ENCODE measurements at places on chromosomes 7 and 10.

GRCh38 chr7:16891338-16891737 is 9.6 kb upstream of the AGR3 start:
- DNase-seq: peak; percentile 29

DNA sequence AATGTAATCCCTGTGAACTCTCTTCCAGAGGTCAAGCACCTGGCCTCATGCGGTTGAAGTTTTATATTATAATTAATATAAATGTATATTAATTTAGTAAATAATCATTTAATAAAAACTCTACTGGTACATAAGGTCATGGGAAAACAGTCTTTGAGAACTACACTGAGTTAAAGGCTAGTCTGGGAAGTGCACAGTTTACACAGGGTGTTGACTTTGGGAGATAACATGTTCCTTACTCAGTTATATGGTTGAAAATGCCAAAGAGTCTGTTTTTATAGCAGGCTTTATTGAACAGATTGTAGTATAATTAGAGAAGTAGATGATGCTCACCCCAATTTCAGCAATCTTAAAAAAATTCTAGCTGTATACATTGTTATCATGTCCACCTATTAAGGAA is 735.9 kb downstream of the GATA3 start:
- DNase-seq: no peak

DNA sequence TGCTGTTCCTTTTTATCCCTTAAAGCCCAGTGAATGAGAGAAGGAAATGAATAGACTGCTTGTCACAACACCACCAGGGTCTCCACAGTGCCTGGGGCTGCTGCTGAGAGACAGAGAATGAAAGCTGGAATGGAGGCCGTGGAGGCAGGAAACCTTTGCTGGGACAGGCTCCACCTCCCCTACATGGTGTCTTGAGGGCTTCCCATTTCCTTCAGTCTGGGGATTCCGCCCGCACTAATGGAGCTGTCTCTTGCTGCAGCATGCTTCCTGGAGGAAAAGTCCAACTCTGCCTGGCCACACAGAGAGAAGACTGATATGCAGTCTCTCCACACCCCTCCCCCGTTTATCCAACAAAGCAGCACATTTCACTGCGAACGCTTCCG is 54.5 kb downstream of the LRRC4 start:
- no peak for DNase-seq

DNA sequence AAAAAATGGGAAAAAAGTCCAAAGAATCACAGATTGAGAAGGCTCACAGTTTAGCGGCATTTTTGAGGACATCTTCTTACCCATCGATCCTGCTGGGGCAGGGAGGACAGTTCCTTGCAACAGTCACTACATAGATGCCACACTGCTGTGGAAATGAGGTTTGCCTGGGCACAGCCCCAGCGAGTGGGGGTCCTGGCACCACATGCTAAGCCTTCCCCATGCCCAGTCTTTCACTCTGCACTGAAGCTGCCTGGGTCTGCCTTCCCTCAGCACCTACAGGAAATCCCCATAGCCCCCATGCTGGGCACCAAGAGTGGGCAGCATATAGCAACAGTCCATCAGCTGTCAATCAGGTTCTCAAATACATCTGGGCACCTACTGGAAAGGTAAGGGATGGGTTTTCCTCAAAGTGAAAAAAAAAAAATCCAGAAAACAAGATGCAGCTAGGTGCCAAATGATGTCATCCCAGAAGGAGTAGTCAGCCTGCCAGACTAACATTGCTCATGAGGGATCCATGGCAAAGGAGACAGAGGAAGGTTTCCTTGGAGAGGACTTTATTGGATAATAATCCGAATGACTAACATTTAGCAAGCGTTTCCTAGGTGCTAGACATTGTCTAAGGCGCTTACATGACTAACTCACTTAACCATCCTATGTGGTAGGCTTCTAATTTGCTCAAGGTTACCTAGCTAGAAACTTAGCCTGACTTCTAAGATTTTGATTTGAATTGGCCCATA is 125.7 kb upstream of the CXCL12 start:
- no peak for DNase-seq

DNA sequence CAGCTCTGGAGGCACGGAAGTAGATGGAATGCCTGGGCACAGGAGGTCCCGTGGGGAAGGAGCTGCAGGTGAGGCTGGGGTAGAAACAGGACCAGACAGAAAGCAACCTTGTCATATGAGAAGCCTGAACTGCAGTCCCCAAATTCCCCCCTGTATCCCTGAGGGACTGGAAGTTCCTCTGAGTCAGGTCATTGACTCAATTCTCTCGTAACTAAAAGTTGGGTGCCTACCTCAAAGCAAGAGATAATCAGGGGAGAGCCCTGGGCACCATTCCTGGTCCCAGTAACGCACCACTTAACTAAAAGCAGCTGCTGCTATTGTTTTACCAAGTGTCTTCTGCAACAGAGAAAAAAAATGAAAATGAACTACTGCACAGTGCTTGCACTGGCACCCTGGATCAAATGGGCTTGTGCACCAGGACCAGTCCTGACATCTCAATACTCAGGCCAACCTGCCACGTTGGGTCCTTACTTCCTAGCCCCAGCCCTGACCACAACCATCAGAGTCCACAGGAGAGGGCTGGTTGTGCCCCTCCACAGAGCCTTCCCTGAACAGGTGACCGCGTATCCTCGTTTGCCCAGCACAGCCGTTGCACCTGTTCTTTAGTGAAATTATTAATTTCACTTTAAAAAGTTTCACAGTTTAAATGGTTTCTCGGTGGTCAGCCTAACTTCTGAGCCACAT is 79.3 kb downstream of the GRID1 start:
- DNase-seq: no peak

GRCh38 chr7:50450590-50451032 is 461 bp upstream of the FIGNL1 start:
- DNase-seq: no peak

DNA sequence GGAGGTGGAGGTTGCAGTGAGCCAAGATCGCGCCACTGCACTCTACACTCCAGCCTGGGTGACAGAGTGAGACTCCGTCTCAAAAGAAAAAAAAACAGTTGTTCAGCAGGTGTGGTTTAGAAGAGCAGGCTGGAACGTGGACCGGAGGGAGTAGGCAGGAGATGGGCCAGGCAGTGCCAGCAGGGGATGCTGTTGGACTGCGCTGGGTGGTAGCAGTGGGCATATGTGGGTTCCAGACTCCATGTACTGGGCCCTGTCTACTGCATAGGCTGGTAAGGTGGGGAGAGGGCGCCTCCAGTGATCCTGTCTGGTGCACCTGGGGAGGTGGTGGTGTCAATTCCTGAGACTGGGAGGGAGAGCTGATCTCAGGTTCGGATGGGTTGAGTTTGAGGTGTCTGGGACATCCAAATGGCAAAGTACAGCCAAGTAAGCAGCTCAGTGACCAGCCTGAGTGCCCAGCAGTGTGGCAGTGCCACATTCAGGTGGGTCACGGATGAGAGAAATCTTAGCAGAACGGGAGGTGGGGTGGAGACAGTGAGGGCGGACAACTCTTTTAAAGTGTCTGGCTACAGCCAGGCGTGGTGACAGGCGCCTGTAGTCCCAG is 25.9 kb downstream of the SFXN4 start:
- DNase-seq: peak; percentile 76

- DNase-seq: no peak
These were observed 124.4 kb upstream of the STK17A start for GRCh38 chr7:43458330-43459018.

DNA sequence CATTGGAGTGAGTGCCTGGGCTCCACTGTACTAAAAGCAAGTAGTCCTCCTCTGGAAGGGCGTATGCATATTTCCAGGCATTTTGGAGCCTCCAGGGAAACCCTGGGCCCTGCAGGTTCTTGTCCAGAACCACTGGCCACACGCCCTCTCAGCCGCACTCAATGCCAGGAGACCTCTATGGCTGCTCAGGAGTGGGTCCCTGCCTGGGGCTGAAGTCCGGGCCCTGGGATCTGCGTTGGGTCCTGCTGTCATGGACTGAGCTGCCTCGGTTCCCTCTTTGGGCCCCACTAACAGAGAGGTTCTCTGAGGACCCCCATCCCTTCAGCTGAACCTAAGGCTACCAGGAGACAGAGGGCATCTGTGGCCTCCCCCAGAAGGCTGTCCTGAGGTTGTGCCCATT is 58.3 kb downstream of the GRK5 start:
- no peak for DNase-seq

DNA sequence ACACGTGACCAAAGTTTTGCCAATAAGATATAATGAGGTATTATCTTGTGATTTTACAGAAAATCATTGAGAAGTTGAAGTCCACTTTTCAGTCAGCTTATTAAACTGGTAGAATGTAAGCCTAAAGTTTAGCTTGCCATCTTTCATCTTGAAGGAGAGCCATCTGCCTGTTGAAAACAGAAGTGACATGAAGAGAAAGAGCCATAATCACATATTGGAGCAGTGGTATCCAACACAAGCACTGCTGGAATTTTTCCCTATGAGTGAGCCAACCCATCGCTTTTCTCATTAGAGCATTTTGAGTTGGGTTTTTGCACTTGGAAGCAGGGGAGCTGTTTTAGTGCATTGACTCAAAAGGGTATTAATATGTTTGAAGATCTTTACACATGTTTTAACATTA is 117.6 kb upstream of the FERD3L start:
- no peak for DNase-seq

GRCh38 chr7:80088705-80089104 is 45.9 kb upstream of the GNAI1 start:
- no peak for DNase-seq

DNA sequence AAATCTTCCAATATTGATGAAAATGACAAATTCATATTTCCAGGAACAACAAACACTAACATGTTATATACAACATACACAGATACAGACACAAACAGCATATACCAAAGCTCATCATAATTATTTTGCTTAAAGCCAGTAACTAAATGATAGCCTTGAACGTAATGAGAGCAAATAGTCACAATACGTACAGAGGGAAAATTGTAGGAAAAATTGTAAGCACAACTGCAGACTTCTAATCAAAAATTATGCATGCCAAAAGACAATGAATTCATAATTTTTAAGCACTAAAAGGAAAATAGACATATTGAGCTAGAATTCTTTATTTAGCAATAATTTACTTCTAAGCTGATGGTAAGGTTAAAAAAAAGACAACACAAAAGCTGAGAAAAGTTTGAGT is 1466.9 kb upstream of the CELF2 start:
- DNase-seq: no peak
